ENCODE measurements at places on chromosomes 11 and 22. TPM values are rescaled to one million over a fixed set of nuclear protein-coding genes. Genes with fewer than 3 reads are reported as not detected.
A peak's percentile ranks its signal among the peaks of the same experiment; 100 is the strongest.

MMP27 gene
- not detected for total RNA-seq

MCHR1 gene
- not detected for total RNA-seq

- no peak for DNase-seq
These were observed 14.0 kb downstream of the P4HA3 start for GRCh38 chr11:74297484-74297883.

GRCh38 chr11:103842795-103843194 lies 193.6 kb upstream of the DDI1 start:
- no peak for DNase-seq

DNA sequence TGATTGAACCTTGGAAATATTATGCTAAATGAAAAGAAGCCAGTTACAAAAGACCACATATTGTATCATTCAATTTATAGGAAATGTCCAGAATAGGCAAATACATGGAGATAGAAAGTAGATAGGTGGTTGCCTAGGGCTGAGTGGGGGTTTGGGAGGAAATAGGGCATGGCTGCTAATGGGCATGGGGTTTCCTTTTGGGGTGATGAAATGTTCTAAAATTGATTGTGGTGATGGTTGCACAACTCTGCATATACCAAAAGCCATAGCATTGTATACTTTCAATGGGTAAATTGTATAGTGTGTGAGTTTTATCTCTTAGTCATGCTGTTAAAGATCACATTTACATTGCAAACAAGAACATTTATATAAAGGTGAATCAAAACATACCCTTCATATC lies 48.7 kb downstream of the LDLRAD3 start:
- no peak for DNase-seq

DNA sequence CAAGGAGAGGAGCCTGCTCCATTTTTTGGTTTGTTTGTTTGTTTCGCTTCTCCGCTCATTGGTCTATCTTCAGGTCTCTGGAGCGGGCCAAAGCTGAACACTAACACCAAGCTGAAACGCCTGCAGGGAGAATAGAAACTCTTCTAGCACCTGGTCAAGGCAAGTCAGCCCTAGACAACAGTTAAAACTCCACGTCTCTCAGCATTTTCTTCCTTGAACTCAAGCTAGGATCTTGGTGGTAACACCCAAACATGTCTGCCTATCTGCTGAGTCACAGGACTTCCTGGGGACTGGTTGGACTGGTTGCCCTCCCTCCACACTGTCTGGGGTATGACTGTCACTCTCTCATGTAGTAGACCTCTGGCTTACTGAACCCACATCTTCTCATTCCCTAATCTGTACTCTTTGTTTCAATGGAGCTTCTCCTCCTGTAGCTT lies 23.9 kb upstream of the RBFOX2 start:
- DNase-seq, result no peak

GRCh38 chr11:35524780-35525179 lies 636 bp downstream of the PAMR1 start:
- no peak for DNase-seq

DNA sequence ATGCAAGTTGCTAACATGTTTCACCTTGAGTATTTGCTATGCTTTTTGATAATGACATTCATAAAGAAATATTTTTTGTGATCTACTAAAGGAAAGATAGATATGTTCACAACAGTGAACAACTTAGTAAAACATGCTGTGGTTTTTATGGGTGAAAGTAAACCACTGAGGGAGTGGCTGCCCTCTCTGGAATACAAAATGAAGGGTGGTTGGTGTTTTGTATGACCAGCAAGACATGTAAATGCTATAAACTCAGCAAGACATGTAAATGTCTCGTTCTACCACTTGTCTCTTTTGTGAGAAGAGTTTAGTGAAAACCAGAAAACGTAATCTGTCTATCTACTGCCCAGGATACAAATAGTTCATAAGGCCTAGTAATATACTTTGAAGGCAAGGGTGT lies 7.6 kb upstream of the AMPD3 start:
- DNase-seq, result no peak

DNA sequence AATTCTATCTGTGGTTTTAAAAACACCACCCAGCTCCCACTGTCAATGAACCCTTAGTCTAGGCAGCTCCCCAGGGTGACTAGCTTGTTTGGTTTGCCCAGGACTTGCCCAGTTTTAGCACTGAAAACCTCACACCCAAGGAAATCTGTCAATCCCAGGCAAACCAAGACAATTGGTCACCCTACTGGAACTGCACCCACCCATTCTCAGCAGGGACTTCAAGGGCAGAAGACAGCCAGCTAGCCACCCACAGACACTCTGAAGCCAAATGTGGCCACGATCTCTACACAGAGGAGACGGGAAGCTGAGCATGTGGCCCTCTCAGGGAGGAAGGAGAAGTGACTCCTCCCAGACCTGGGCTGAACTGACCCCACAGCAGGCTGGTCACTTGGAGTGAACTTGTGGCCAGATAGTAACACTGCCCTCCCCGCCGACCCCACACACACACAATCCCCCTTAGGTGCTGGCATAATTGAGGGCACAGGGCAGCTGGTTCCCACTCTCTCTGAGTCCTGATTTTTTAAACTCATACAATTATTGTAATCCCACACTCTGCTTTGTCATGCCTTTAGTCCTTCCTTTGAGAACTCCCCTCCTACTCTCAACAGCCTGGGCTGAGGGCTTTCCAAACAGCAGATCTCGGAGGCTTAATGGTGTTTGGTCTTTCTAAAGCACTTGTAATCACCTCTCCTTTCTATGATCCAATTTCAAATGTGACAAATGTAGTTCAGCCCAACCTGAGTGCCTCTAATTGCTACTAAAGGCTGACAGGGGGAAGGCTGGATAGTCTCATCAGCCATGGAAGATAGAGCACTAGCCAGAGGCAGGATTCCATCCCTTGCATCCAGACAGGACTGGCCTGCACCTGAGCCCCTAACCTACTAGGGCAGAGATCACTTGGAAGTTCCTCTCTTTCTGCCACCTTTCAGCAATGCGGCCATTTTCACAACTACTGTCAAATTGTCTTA lies 74.7 kb upstream of the DRD2 start:
- DNase-seq, result no peak

DNA sequence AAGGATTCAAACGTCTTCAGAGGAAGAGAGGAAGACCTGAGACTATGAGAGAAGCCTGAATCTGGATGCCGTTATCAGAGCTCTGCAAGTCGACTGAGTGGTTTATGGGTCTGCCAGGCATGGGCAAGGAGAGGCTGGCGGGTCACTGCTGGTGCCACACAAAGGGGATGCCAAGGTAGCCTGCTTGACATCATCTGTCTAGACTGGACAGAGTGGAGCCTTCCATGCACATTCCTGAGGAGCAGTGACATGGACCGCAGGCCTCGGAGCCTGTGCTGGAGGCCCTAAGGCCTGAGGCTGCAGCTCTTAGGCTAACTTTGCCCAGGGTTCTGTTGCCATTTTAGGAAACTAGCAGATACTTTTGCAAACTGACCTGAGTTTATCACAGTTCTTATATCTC lies 127.4 kb downstream of the WT1 start:
- no peak for DNase-seq

DNA sequence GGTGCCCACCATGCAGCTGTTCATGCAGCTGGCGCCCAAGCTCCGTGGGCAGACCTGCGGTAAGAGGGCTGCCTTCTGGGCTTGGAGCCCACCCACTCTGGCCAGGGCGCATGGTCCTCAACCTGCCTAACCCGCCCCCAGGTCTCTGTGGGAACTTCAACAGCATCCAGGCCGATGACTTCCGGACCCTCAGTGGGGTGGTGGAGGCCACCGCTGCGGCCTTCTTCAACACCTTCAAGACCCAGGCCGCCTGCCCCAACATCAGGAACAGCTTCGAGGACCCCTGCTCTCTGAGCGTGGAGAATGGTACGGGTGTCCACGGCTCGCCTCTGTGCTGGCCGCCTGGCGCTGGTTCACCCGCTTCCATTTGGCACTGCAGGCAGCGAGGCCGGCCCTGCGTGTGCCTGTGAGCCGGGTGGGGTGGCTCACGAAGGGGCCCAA lies 11.0 kb downstream of the MUC5AC start:
- no peak for DNase-seq

DNA sequence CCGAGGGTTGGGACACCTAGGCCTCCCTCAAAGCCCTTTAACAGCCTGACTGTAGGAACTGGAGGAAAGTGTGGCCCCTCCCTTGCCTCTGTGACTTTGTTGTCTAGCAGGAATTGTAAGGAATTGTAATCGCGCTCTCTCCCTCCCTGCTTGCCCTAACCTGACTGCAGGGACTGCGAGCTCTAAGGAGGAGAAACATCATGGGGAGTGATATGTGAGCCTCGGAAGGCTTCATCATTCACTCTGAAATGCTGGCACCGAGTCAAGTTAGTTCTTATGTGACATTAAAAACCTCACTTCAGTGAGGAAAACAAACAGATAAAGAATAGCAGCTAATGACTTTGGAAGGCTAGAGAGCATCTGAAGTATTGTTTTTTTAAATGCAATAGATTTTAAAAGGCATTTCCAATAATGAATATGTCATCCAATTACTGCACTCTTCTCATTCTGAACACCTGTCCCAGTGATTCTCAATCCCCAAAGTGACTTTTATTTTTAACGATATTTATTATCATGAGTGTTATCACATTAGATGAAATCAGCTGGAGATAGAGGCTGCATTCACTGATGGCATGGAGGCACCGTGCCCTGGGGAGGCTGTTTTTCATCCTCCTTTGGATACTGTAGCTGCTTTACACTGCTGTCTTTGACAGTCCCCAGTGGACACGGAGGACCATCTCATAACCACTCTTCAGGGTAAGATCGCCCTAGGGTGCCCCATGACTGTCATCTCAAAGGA lies 58.5 kb upstream of the NTM start:
- no peak for DNase-seq

DNA sequence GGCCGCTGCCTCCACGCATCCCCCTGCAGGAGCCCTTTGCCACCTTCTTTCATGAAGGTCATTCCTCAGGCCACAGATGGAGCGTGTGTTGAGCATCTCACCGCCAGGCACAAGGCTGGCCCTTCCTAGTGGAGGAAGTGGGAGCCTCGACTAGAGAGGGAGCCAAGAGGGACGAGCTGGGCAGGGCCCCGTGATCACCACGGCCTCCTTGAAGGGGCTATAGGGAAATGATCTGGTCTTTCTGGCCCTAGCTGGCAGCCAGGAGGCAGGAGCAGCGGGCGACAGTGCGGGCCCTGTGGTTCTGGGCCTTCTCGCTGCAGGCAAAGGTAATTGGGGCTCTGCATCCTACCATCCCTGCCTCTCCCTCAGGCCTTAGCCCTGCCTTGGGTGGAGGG lies 49.1 kb downstream of the PISD start:
- DNase-seq, result no peak

DNA sequence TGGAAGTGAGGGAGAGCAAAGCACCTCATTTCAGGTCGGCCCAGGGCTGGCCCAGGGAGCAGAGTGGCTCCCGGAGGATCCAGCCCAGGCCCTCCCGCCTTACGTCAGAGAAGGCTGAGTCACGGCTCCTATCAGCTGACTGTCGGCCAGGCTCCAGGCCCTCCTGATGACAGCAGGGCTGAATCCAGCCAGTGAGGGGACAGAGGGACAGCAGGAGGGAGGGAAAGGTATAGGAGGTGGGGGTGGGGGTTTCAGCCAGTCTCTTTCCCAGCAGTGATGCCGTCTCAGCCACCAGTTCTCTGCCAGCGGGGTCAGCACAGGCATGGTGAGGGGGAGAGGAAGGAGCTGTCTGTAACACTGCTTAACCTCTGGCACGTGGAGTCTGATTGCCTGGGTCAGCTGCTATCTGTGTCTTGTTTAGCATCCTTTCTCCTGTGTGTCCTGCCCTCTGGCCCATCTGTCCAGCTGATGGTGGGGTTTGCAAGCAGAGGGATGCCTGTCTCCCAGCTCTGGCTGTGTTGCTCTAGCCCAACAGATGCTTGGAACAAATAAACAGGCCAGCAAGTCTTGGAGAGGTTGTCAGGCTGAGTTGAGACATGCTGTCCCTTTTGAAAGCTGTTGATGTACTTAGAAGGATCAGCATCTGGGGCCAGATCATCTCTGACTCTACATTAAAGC lies 74.0 kb downstream of the ADAMTS15 start:
- peak; percentile 60 for DNase-seq

GRCh38 chr22:39943953-39944872 lies 16.0 kb upstream of the TMA7B start:
- DNase-seq, result no peak

Measured in breast epithelium (tissue), 4 donors.